ENCODE measurements at places on chromosomes 2 and 18. TPM values are rescaled to one million over a fixed set of nuclear protein-coding genes. Genes with fewer than 3 reads are reported as not detected.

DNA sequence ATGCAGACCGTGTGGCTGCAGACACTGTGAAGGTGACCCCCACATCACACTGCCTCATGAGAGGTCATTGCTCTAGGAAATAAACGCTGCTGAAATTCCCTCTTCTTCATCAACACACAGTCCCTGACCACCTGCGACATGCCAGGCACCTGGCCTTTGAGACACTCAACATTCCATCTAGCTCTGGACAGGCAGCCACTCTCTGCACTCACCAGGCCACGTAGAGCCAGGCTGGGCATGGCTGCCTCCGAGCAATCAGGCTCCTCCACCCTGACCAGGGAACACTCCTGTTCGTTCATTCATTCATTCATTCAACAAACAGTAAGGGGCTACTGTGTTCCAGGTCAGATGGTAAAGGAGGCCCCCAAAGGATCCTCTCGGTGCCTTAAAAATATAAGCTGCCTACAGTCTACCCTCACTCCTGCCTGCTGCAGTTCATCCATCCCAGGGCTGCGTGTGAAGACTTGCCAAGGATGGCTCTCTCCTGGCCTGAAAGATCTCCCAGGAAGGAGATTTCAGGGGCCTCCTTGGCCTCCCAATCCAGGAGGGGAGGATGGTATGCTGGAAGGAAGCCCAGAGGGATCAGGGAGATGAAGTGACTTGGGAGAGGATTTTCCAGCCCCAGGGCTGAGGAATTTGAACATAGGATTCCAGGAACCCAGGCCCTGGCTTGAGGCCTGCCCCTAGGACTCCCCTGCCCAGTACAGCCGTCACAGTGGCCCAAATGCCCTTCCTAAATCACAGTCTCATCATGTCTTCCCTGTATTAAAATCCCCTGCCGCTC, 66.7 kb downstream of the TNS1 start:
- no peaks in the 10 kb centered on the region for H3K27me3 ChIP-seq
- H3K4me3 ChIP-seq, result no peak overlapping the region
- DNase-seq, result no peak
- H3K27ac ChIP-seq, result no peak overlapping the region
- peaks cover 86% of the 10 kb centered on the region for H3K4me1 ChIP-seq

SAG gene
- not detected for total RNA-seq

GULP1 gene
- not detected for total RNA-seq

STARD6 gene
- total RNA-seq, result not detected

GRCh38 chr18:30595942-30596341, 446.6 kb downstream of the DSC3 start:
- H3K4me3 ChIP-seq, result no peak overlapping the region
- no peaks in the 10 kb centered on the region for H3K27me3 ChIP-seq
- H3K4me1 ChIP-seq, result no peaks in the 10 kb centered on the region
- H3K27ac ChIP-seq, result no peak overlapping the region

GREB1 gene
- 61.2 TPM for total RNA-seq

All from HepG2 (cell line).